ENCODE measurements at places on chromosomes 5 and 9. TPM values are rescaled to one million over a fixed set of nuclear protein-coding genes. Genes with fewer than 3 reads are reported as not detected.

ORM2 gene
- total RNA-seq, result not detected

SLF1 gene
- 17.5 TPM for total RNA-seq

ACOT12 gene
- 0.74 TPM for total RNA-seq

PCDHA9 gene
- 2.5 TPM for total RNA-seq

BARHL1 gene
- 0.14 TPM for total RNA-seq

NTRK2 gene
- total RNA-seq, result 8.4 TPM

LCN12 gene
- 8.3 TPM for total RNA-seq

TNC gene
- total RNA-seq, result 16.1 TPM

SNCB gene
- 0.97 TPM for total RNA-seq

PDE6A gene
- total RNA-seq, result not detected

MAP3K1 gene
- total RNA-seq, result 48.4 TPM

CKMT2 gene
- total RNA-seq, result 4.3 TPM

SHOC1 gene
- total RNA-seq, result not detected

NUTM2G gene
- not detected for total RNA-seq

CDC37L1 gene
- total RNA-seq, result 13.2 TPM

IL5 gene
- not detected for total RNA-seq

KIAA1191 gene
- 82.0 TPM for total RNA-seq

NOXA1 gene
- total RNA-seq, result 14.3 TPM

LEAP2 gene
- total RNA-seq, result 2.5 TPM

FOXD4 gene
- 0.17 TPM for total RNA-seq

HEMGN gene
- total RNA-seq, result not detected

GCNT1 gene
- total RNA-seq, result 23.8 TPM

DOCK2 gene
- 0.82 TPM for total RNA-seq

ASPN gene
- not detected for total RNA-seq
